ENCODE measurements at places on chromosomes 5 and 9.

DNA sequence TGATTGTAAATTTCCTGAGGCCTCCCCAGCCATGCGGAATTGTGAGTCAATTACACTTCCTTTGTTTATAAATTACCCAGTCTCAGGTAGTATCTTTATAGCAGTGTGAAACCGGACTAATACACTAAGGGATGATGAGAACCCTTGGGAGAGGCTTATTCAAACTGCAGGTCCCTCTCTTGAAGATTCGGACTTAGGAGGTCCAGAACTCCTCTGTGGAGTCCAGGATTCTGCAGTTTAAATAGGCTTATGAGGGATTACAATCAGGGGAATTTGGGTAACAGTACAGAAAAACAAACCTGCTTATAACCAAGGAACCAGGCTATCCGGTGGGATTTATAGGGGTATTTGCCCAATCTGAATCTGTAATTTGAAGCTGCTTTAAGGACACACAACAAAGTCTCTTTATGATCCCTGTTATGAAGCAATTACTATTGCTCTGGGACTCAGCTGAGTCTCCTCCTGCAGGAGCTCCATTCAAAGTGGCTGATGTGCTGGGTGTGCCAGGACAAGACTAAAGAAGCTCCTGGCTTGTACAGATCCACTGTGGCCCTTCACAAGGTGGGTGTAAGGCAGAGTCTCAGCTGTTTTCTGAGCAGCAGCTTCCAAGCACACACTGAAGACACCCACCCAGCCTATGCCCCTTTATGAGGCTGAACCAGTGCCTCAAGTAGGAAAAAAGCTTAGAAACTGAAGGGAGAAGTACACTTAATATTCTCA is 41.8 kb upstream of the LHFPL2 start:
- no peak for DNase-seq

DNA sequence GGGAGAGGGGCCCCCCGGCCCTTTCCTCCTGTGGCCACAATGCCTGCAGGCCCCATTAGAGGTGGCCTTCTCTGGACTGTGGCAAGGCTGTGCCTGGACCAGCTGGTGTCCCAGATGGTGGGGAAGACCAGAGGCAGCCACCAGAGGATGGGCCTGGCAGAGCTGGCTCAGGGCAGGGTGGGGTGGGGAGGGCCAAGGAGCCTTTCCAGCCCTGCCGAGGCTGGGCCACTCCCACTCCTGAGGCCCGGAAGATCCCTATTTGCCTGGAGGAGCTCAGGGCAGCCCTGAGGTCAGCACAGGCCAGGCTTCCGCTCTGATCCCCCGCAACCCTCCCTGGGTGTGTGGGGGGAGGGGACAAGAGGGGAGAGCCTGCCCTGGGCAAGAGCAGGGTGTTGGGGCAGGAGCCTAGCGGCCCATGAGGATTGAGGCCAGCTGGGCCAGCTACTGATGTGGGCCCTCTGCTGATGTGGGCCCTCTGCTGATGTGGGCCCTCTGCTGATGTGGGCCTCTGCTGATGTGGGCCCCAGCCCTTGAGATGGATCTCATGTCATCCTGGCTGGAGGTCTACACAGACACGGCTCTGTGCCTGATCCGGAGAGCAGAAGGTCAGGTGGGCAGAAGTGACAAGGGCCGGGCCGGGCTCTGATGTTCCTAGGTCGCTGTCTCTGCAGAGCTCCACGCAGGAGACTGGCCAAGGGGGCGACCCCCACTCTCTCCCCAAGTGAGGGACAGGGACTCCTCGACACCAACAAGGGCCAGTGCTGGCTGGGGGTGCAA is 6.0 kb downstream of the MRPS2 start:
- no peak for DNase-seq

GRCh38 chr5:176916337-176916736 is 17.2 kb upstream of the HK3 start:
- no peak for DNase-seq

GRCh38 chr5:31090467-31090866 is 103.0 kb upstream of the CDH6 start:
- no peak for DNase-seq

GRCh38 chr5:169024421-169024820 is 276.5 kb downstream of the SLIT3 start:
- DNase-seq: no peak

DNA sequence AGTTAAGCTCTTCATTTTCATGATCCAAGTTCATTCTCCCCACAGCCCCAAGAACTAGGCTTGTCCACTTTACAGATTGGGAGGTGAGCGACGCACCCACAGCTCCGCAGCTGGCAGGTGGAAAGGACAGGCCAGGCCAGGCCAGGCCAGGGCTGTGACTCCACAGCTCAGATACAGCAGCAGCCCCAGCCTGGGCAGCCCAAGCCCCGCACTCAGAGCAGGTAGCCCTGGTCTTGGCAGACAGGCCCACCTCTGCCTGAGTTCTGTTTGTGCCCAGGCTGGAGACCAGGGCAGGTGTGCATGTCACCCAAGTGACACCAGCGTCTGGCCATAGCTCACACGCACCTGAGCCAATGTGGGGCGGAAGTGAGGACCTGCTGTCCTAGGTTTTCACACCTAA is 124.7 kb downstream of the WNK2 start:
- no peak for DNase-seq

- DNase-seq: no peak
These were observed 123.9 kb downstream of the ICE1 start for GRCh38 chr5:5546408-5546807.

- no peak for DNase-seq
These were observed 318.3 kb upstream of the ITGA1 start for GRCh38 chr5:52469420-52469819.

- no peak for DNase-seq
These were observed 242.5 kb downstream of the PBX3 start for GRCh38 chr9:125989524-125990180.

- DNase-seq: no peak
These were observed 196.2 kb downstream of the AOPEP start for GRCh38 chr9:94922691-94923107.

GRCh38 chr9:130371196-130371966 is 73.4 kb upstream of the ASS1 start:
- no peak for DNase-seq

DNA sequence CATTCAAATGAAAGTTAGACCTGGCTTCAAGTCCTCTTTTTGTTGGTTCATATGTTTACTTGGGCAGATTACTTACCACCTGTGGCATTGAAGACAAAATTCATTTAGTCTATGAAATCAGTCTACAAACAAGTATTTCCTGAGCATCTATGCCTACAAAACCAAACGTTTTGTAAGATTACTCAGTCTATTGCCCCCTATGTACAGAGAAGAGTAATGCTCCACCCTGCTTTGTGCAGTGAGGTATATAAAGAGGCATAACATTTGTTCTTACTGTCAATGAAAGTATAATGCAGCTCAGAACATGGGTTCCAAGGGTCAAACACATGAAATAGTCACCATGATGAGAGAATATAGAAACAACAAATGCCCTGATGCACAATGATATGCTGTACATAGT is 580.7 kb downstream of the KIF4B start:
- DNase-seq: no peak

- no peak for DNase-seq
These were observed 20.8 kb downstream of the ASS1 start for GRCh38 chr9:130465383-130466096.

- no peak for DNase-seq
These were observed 55.4 kb downstream of the FOXI1 start for GRCh38 chr5:170161069-170161468.

- no peak for DNase-seq
These were observed 529 bp downstream of the UBAC1 start for GRCh38 chr9:135960411-135961276.

GRCh38 chr9:36150574-36151315 is 14.2 kb downstream of the GLIPR2 start:
- no peak for DNase-seq

DNA sequence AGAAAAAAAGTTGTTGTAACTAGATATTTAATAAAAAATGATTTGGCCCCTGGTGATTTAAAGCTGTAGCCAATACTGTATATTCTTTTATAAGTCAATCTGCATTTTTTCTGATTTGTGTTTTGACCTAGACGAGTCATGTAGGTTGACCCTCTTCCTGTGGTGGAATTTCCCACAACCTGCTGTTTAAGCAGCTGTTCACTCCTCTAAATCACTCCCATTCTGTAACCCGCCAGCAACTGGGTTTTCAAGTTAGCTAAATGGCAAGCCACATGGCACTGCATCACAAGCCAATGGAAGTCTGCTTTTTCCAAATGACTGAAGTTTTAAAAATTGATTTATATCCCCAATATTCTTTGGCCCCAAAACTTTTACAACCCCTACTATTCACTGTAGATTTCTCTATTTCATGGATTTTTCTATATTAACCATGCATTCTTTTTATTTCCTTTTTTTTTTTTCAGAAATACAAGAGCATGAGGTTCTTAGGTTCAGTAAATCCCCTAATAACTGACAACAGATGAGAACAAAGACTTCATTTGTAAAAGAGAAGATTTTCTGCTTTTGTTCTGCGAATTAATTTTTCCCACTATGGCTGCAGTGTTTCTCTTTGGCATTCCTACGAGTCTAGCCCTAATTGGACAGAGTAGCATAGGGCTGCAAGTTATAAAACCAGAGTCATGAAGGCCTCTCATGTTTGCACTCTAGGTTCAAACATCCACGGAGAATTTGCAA is 184.5 kb upstream of the TLE4 start:
- no peak for DNase-seq

DNA sequence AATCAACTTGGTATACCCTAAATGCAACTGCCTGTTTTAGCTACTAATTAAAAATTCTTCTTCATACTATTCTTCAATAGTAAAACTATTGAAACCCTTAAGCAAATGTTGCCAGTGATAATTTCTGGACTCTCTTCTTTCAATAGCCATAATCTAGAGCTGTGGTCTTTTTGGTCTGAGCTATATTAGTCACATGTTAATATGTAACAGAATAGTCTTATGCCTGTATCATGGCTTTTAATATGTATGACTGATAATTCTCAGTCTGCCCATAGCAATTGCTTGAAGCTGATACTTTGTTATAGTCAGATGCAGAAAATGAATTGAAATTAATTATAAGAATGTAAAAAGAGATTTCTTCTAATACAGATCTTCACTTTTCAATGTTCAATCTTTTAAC is 1871.9 kb upstream of the CDH6 start:
- DNase-seq: no peak

DNA sequence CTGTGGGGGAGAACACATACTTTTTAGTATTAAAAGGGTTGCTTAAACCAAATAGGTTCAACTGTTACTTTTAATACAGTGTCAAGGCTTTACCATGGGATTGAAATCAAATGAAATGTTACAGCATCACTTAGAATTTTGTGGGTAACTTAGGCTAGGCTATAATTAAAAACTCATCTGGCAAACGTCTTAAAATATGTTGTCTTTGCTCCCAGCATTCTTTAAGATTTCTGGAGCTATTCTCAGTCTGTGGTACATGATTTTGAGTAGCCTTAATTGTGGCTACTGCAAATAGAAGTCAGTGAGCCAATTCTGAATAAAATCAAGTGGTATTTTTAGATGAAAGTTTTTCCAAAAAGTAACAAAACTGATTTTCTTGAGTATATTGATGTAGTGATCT is 30.7 kb downstream of the UHRF2 start:
- DNase-seq: no peak

DNA sequence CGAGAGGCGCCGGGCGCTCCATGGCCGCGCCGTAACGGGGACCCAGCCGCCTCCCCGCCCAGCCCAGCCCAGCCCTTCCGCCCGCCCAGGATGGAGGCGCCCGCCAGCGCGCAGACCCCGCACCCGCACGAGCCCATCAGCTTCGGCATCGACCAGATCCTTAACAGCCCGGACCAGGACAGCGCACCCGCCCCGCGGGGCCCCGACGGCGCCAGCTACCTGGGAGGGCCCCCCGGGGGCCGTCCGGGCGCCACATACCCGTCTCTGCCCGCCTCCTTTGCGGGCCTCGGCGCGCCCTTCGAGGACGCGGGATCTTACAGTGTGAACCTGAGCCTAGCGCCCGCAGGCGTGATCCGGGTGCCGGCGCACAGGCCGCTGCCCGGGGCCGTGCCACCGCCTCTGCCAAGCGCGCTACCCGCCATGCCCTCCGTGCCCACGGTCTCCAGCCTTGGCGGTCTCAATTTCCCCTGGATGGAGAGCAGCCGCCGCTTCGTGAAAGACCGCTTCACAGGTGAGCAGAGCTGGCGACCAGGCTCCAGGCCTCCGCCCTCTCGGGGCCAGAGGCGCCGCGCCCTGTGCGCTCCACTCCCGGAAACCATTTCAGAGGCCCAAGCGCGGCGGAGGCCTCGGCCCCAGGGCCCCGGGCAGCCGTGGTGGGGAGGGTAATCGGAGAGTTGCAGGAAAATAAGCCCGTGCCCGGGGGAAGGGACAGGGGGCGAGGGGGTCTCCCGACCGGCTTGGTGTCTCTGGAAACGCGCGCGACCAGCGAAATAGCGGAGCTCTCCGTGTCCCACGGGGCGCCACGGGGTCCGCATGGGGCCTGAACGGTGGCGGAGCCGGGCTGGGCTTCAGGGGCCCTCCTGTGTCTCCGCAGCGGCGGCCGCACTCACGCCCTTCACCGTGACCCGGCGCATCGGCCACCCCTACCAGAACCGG is 496 bp downstream of the TLX3 start:
- DNase-seq: no peak

DNA sequence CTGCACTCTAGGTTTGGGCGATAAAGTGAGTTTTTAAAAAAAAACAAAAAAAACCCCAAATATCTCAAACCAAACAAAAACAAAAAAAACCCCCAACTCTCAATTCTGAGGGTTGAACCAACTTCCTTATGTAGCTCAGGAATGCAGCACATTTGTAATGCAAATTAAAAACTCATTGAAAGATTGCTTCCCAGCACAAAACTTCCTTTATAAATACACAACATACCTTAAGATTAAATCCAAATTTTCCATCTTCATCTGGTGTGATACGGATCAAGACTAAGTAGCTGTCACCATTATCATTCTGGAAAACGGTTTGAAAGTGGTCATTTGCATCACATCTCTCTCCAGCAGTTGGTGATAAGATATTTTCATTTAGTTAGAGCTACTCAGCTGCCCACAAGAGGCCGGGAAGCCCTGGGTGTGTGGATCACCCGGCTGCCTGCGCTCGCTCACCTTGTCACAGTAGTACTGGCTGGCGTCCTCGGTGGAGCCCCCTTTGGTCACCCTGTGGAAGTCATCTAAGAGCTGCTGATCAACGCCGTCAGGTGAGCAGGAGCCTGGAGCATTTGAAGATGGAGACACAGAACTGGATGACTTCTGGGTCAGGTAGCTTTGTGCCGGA is 88.2 kb downstream of the PTPN3 start:
- DNase-seq: no peak

GRCh38 chr9:79977510-79978197 is 405.9 kb downstream of the TLE4 start:
- DNase-seq: no peak

DNA sequence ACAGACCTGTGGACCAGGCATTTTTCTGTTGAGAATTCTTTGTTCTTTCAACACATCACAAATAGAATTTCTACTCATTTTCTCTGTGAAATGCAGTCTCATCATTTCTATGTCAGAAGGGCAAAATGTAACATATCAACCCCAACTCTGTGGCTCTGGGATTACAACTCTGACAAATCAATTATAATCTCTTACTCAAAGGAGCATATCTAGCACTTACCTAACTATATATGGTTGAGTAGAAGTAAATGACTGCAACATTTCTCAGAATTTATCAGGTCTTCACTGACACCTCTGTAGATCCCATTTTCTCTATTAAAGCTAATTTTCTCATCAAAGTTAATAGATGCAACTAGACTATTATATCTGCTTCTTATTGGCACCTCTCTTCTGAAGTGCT is 64.8 kb downstream of the GABRG2 start:
- no peak for DNase-seq
